ENCODE measurements at places on chromosomes 12 and 14.

DNA sequence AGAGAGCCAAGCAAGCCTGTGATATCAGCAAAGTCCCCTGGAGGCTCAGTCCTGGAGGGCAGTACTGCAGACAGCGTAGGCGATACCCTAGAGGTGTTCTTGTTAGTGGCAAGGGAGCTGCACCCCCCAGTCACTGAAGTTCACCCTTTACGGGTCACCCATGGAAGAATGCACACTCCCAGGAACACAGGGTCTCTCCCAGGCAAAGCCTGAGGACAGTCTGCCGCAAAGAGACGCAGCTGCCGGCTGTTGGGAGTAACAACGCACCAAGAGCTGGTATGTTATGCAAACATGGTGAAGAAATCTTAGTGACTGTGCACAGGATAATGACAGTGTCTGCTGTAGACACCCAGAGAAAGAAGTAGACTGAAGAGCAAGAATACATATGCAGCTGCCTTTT is 43.5 kb upstream of the NOS1 start:
- DNase-seq, result no peak

GRCh38 chr12:20852649-20853048 is 42.1 kb downstream of the SLCO1B3 start:
- DNase-seq, result no peak

DNA sequence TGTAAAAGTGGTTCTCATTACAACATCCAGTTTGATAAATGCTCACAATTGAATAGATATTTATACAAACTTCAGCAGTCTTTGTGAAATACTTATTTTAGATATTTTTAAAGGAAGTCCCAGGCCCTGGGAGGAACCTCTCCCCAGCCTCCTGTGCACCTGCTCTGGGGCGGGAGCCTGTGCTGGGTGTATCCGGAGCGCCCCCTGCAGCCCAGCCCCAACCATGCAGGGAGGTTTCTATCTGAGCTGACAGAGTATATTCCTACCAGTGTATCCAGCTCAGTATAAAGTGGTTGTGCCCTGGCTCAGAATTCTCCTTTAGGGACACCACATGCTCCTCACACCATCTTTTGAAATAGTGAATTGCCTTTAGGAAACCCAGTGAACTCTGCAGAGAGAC is 851.8 kb downstream of the TMEM121 start:
- DNase-seq, result peak; percentile 16

DNA sequence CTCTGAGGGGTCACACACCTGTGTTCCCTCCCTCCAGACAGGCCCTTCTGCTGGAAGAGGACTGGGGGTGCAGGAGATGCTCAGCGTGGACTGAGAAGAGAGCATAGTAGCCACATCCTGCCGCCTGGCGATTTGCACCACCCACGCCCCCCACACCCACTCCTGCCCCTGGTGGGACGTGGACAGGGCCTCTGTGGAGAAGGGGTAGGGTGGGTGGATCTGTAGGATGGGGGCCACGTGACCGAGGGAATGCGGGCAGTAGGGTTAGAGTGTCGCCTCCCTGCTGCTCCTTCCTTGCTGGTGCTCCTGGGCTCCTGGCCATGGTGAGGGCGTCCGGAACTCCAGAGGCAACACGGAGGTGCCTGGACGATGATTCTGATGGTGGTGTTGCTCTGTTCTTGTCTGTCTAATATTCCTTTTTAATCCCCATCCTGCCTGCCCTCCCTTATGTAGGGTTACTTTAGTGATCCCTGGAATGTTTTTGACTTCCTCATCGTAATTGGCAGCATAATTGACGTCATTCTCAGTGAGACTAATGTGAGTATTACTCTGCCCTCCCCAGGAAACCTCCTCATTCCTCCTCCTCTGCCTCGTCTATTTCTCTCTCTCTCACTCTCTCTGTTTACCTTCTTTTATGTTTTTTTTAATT is 161.5 kb upstream of the FKBP4 start:
- no peak for DNase-seq

GRCh38 chr14:55446127-55446736 is 5.8 kb upstream of the TBPL2 start:
- DNase-seq, result peak; percentile 33

GRCh38 chr14:55600784-55601561 is 21.0 kb downstream of the KTN1 start:
- no peak for DNase-seq

- no peak for DNase-seq
Measured at GRCh38 chr14:74587363-74587707, 24.7 kb downstream of the LTBP2 start.

DNA sequence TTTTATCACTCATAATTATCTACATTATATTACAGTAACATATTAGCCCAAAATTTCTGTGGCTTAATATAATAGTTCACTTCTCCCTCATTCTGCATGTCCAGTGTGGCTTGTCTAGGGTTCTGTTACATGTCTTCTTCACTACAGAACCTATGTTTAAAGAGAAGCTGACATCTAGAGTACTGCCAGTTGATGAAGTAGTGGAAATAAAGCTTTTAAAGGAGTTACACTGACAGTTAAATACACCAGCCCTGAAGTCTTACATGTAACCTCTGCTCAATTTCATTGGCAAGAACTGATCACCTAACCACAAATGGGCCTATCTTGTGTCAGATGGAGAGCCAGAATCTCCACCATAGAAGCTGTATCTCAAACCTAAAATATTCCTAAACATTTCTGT is 32.9 kb downstream of the RPS6KA5 start:
- DNase-seq, result no peak

- DNase-seq, result no peak
Measured at GRCh38 chr12:112199136-112199535, 73.8 kb downstream of the TRAFD1 start.

- no peak for DNase-seq
Measured at GRCh38 chr12:83434600-83434999, 747.9 kb downstream of the TMTC2 start.

DNA sequence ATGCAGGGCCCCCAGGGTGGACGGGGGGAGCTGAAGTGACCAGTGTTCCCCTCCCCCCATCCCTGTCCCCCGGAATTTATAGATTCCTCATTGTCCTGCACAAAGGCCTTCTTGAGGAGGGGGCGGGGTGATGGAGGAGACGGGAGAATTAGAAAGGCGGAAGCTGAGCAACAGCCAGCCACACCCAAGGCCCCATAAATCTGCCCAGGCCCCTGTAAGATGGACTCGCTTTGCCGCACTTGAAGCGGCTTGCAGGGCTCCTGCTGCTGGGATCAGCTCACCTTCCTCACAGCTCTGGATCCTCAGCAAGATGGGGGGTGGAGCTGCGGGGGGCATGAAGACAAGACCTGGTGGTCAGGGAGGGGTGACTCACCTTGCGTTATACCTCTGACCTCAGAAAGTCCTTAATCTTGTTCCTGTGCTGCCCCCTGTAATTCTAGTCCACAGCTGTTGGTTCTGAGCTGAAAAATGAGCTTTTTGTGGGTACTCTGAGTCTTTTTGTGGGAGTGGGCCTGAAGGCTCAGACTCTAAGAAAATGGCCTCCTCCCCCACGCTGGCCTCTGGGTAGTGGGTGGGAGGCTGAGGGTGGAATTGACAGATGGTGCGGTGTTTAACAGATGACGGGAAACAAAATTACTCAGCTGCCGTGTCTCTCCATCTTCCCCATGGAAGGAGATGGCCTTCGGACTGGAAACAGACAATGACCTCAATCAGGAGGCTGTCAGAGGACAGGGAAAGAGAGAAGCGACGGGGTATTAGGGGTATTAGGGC is 15.8 kb upstream of the ANKRD33 start:
- no peak for DNase-seq

DNA sequence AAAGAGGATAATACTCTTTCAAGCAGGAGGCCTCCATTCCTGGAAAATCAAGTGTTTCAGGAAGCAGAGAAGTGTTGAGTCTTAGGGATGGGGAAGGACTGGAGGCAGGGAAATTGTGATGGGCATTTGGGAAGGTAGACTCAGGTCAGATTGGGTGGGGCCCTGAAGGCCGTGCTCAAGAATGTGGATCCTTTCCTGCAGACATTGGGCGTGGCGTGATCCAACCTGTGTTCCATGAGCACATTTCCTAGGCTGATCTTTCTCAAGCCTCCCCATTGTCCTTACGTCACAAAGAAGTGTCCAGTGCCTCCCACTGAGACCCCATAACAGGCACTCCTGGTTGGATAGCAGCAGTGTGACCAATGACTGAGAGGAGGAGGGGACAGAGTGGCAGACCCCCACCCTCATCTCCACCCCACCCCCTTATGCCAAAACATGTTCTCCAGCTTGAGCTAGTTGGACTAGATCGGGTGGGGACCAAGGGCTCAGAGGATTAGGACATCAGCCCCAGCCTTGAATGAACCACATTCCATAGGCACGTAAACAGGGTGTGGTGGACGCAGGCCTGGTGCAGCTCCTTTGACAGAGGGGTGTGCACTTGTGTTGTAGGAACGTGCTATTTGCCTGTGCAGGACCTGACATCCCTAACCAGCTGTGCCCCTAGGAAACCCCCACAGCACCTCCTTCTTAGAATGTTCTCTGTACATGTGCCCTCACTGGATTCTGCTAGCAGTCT is 76.8 kb downstream of the TTC9 start:
- DNase-seq, result no peak

DNA sequence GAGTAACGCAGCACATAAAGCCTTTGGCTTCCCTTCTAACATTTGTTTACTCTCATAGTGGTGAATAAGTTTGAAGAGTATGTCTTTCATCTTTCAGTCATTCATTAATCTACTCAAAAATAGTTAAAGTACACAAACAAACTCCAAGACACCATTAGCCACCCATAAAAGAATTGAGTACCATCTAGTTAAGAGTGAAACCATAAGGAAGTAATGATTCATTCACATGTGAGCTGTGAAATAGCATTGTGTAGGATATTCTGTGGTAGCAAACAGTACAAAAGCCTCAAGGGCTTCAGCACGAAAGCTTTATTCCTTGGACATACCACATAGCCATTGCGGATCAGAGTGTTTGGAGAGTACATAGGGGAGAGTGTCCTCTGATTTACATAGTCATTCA is 13.9 kb downstream of the SYT1 start:
- no peak for DNase-seq

DNA sequence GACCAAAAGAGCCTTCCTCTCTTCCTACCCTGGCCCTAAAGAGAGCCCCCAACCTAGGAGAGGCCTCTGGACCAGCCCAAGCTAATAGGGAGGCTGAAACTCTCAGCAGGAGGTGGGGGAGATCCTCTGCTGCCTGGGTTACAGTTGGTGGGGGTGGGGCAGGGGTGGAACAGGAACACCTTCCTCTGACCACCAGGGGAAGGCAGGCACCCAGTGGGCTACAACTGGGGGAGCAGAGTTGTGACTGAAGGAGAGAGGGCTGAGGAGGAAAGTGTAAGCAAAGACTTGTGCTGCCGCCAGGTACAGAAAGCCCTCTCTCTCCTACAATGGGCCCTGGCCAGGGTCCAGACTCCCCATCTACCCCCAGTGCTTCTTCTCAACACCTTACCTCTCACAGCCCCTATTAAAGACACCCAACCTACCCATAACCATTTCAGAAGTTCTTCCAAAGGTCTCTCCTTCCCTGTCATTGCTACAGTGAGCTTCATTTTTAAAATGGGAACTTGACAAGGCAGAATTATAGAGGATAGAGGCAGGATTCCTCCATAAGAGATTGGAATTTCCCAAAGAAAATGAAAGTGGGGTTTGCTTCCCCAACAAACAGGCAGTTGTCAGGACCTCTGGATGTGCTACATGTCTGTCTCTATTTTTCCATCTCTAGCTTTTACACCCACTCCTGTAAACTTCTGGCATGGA is 1.4 kb downstream of the MYO1A start:
- no peak for DNase-seq

GRCh38 chr14:103136388-103137271 is 13.4 kb downstream of the TNFAIP2 start:
- no peak for DNase-seq

DNA sequence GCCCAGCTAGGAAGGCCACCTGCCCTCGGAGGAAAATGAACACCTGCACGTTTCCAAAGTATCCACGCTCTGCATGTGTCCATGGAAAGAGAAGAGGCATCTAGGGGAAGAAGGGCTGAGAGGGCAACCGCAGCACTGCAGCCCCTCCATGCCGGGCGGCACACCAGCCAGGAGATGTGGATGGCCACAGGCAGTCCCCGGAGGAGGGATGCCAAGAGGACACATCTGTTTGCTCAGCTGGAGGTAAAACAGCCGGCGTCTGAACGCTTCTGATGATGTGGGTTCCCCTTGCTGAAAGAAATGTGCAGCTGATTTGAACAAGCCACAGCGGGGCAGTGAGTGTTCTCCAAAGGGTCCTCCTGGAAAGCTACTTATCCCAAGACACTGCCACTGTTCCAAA is 34.0 kb downstream of the CHGA start:
- DNase-seq, result no peak

DNA sequence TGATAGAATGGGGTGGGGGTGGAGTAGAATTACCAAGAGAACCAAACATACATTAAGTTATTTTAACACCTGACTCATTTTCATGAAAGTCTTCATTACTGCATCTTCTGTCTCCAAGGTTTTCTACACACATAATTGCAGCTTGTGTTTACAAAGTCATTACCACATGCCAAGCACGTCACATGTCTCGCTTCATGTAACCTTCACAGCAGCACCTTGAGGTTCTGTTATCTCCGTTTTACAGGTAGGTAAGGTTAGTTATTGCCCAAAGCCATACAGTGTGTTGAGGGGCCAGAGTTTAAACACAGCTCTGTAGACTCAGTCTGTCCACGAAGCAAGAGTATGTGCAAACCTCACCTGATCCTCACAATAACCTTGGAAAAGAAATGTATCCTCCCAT is 64.3 kb upstream of the RBM19 start:
- DNase-seq, result no peak

DNA sequence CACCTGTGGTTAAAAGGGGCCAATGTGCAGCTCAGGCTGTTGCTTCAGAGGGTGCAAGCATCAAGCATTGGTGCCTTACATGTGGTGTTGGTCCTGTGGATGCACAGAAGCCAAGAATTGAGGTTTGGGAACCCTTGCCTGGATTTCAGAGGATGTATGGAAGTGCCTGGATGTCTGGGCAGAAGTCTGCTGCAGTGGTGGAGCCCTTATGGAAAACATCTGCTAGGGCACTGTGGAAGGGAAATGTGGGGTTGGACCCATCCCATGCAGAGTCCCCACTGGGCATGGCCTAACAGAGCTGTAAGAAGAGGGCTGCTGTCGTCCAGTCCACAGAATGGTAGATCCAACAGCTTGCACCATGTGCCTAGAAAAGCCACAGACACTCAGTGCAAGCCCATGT is 36.6 kb downstream of the PCNX1 start:
- no peak for DNase-seq

DNA sequence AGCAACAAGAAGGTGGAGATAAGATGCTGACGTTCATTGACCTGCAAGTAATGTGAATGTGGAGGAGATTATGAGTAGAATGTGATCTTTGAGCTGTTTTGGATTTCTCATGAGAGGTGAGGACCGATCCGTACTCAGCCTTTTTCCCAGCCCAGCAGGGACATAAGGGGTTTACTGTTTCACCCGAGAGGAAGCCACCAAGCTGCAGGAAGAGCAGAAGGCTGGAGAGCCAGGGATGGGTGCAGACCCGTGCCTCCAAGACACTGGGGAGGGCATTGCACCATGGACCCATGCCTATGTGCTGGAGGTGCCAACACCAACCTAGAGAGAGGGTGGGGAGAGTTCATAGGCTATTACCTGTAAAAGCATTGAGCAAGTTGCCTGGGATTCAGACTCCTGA is 206.0 kb upstream of the DIO3 start:
- DNase-seq, result no peak

Data from T-helper 2 cell treated with Interferon-gamma antibody and Interleukin-4, amounts not matched to agents 5 μg/mL and 100 μg/mL, for 36 hours (primary cell).